Naive thymus-derived CD8-positive, alpha-beta T cell (primary cell): ENCODE measurements at places on chromosomes 5 and 9.

DNA sequence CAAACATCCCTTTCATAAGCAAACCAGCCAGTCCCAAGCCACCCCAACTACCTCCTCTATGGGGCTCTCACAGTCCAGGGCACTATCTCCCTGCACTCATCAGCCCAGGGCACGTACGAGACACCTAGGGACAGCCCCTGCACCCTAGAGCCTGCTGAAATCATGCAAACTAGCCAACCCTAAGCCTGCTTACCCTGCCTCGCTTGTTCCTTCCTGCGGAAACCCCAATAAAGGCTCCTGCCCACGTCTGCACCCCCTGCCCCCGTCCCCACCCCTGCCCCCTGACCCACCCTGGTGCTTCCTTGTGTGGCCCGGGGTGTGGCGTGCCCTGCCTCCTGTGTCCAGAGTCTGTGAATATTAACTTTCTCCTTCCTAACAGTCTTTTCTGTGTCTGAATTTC is 135.9 kb downstream of the GADD45G start:
- no peak overlapping the region for H3K27ac ChIP-seq
- H3K4me1 ChIP-seq: peaks cover 47% of the 10 kb centered on the region
- H3K27me3 ChIP-seq: no peaks in the 10 kb centered on the region
- H3K4me3 ChIP-seq: peak overlapping the region; percentile 36

GRCh38 chr9:104961238-104961637 is 33.3 kb upstream of the ABCA1 start:
- no peaks in the 10 kb centered on the region for H3K27me3 ChIP-seq
- H3K36me3 ChIP-seq: no peaks in the 10 kb centered on the region
- H3K4me1 ChIP-seq: peaks cover 10% of the 10 kb centered on the region
- DNase-seq: no peak

DNA sequence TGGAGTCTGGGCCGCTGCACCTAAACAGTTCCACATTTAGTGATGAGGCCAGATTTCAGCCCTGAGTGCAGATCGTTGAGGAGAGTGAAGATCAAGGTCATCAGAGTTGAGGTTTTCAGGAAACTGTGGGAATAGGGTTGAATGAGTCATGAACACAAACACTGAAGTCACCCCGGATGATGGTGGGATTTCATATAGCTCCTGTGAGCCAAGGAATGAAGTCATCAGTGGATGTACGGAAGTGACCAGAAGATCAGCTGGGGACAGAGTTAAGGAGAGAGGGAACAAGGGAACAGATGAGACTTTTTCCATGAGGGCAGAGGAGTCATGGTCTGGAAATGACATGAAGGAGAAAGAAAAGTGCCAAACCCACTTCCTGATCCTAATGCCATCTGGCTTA is 36.5 kb downstream of the PALM2AKAP2 start:
- H3K36me3 ChIP-seq: no peaks in the 10 kb centered on the region
- no peak for DNase-seq
- H3K4me3 ChIP-seq: no peak overlapping the region
- no peak overlapping the region for H3K27ac ChIP-seq

DNA sequence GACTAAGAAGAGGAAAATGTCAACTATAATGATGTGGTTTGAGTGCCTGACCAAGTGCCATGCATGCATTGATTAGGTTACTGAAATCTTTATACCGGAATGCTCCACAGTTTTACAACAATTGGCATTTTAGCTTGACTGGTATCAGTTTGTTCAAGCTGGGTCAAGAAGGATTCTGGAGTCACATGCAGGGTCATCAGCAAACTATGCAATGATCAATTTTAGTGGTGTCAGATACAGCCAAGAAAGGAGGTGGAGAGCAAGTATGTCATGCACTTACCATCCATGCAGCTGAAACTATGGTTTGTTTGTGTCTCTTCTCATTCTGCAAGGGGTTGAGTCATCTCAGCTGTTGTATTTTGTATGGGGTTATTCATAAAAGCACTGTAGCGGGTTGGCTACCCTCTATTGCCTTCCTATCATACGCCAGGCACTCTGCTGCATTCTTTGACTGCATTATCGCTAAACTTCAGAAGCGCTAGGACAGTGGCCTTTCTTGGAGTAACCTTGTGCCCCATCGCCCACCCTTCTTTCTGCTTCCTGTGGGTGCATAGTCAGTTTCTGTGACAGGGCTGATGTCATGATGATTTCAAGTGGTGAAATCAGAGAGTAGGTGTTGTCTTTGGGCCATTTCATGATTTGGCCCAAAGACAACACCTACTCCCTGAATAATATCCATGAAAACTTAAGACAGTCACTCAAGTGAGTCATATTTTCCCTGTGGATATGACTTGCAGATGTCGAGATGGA is 145.4 kb downstream of the MTX3 start:
- no peaks in the 10 kb centered on the region for H3K36me3 ChIP-seq
- H3K4me3 ChIP-seq: no peak overlapping the region
- no peak overlapping the region for H3K27ac ChIP-seq
- peaks cover 4% of the 10 kb centered on the region for H3K27me3 ChIP-seq
- no peak for DNase-seq

- H3K27ac ChIP-seq: no peak overlapping the region
- no peak for DNase-seq
- H3K36me3 ChIP-seq: no peaks in the 10 kb centered on the region
These were observed 142.2 kb downstream of the DCP2 start for GRCh38 chr5:113118765-113119164.

DNA sequence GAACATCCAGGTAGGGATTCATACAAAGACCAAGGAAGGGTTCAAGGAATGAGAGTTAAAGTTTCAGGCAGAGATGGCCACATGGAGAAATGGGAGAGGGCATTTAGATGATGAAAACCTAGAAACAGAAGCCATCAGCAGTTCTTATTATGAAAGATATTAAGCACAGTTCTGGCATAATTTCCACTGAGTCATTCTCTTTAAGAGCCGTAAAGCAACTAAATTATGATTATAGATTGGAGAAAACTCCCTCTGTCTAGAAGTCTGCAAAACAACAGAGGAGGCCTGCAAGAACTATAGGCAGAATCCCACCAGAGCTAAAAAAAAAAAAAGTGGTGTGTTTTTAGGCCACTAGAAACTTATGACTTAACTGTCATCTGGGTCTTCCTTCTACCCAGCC is 157.1 kb upstream of the MPDZ start:
- H3K4me3 ChIP-seq: no peak overlapping the region
- no peaks in the 10 kb centered on the region for H3K36me3 ChIP-seq
- H3K27ac ChIP-seq: no peak overlapping the region

DNA sequence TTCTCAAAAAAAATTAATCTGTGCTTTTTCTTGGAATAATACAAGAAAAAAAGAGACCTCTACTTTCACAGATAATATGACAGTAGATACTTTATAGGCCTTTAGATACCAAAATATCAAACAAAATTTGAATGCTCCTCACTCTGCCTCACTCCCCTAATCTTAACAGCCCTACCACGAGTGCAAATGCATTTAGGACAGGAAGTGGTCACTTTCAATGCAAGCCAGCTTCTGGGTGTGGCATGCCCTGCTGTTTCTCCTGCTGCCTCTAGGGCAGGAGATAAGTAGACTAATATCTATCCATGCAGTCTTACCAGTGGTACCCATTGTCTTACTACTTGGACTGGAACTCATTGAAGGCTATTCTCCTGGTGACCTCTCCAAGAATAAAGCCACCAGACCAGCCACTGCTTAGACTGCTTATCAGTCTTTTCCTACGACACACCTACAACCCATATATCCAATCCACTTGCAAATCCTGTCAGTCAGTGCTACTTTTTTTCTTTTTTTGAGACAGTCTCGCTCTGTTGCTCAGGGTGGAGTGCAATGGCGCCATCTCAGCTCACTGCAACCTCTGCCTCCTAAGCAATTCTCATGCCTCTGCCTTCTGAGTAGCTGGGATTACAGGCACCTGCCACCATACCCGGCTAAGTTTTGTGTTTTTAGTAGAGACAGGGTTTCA is 23.0 kb downstream of the FRRS1L start:
- DNase-seq: no peak
- H3K4me1 ChIP-seq: peaks cover 5% of the 10 kb centered on the region
- H3K27me3 ChIP-seq: no peaks in the 10 kb centered on the region
- no peak overlapping the region for H3K27ac ChIP-seq
- no peak overlapping the region for H3K4me3 ChIP-seq

DNA sequence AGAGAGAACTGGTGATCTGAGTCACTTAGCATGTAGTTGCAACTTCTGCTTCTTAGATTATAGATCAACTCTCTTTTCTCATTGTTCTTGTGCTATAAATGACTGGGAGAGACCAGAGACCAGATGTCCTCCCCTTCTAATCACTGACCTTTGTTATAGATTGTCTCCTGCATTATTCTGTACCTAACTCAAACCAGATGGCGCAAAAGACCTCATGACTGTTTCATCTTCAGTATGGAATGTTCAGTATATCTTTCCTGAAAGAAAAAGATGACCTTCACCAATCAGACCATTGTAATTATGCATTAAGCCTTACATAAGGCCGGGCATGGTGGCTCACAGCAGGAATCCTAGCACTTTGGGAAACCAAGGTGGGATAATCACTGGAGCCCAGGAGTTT is 30.5 kb upstream of the ADAM19 start:
- no peaks in the 10 kb centered on the region for H3K36me3 ChIP-seq
- DNase-seq: no peak
- H3K4me1 ChIP-seq: peaks cover 34% of the 10 kb centered on the region
- H3K27ac ChIP-seq: no peak overlapping the region
- no peaks in the 10 kb centered on the region for H3K27me3 ChIP-seq
- no peak overlapping the region for H3K4me3 ChIP-seq

DNA sequence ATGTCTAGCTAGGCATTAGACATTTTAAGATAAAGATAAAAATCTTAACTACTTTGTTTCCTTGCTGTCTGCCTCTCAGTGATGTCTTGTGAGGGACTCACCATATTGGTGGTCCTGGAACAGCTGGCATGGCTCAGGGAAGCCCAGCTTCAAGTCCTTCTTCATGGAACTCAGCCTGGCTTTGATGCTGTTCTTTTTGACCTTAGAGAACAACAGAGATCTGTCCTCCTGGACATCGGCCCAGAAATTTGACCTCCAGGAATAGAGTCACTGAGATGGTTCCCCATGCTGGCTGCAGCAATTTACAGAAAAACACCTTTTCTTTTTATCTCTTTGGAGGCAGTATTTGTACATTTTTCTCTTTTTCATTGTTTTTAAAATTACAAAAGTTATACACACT is 235.5 kb upstream of the WWC1 start:
- no peak for DNase-seq
- no peaks in the 10 kb centered on the region for H3K36me3 ChIP-seq
- no peak overlapping the region for H3K4me3 ChIP-seq
- H3K27ac ChIP-seq: no peak overlapping the region

GRCh38 chr5:32096891-32097595 is 77.1 kb downstream of the GOLPH3 start:
- no peak for DNase-seq
- peaks cover 28% of the 10 kb centered on the region for H3K36me3 ChIP-seq
- H3K27ac ChIP-seq: no peak overlapping the region
- H3K4me3 ChIP-seq: no peak overlapping the region

GRCh38 chr5:107687404-107687803 is 16.7 kb upstream of the EFNA5 start:
- peaks cover 2% of the 10 kb centered on the region for H3K36me3 ChIP-seq
- H3K27ac ChIP-seq: no peak overlapping the region
- DNase-seq: no peak
- H3K27me3 ChIP-seq: peaks cover 13% of the 10 kb centered on the region
- H3K4me3 ChIP-seq: no peak overlapping the region
